Activated naive CD8-positive, alpha-beta T cell treated with anti-CD3 and anti-CD28 coated beads, Interleukin-2, amount 10 ng/mL, durations not matched to agents 7 days and 5 days (primary cell): ENCODE measurements at places on chromosomes 6 and 20. TPM values are rescaled to one million over a fixed set of nuclear protein-coding genes. Genes with fewer than 3 reads are reported as not detected.
A peak's percentile ranks its signal among the peaks of the same experiment; 100 is the strongest.

Gene MLN
- total RNA-seq = not detected

Gene TRIM15
- total RNA-seq = not detected

Gene ATP9A
- total RNA-seq = 1.1 TPM

Gene CTCFL
- not detected for total RNA-seq

Gene ZNF311
- total RNA-seq = 0.45 TPM

Gene LY6G5C
- 4.6 TPM for total RNA-seq

Gene FAM110A
- 50.6 TPM for total RNA-seq

Gene SLC44A4
- not detected for total RNA-seq

Gene ALDH8A1
- total RNA-seq = 1.4 TPM

- no peak for DNase-seq
Measured at GRCh38 chr6:10991115-10991514, 53.0 kb downstream of the ELOVL2 start.

- DNase-seq = no peak
Measured at GRCh38 chr6:50834929-50835410, 16.3 kb downstream of the TFAP2B start.

DNA sequence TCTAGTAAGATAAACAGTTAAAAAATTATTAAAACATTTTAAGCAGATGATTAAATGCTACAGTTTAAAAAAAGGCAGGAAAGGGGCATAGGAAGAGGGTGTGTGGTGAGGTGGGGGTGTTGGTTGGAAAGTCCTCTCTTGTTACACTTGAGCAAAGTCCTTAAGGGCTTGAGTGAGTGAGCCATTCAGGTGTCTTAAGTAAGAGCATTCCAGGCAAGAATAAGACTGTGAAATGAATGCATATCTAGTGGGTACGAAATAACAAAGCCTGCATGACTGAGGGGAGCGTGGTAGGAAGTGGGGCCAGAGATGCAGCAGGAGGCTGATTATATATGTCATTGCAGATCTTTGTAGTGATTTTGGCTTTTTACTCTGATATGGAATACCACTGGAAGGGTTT is 5.1 kb downstream of the CDKAL1 start:
- no peak for DNase-seq

- no peak for DNase-seq
Measured at GRCh38 chr6:118877806-118878205, 16.1 kb upstream of the ASF1A start.

- no peak for DNase-seq
Measured at GRCh38 chr6:122984393-122984792, 11.6 kb upstream of the CLVS2 start.

- peak; percentile 70 for DNase-seq
Measured at GRCh38 chr20:32672982-32673851, 524 bp downstream of the C20orf203 start.

DNA sequence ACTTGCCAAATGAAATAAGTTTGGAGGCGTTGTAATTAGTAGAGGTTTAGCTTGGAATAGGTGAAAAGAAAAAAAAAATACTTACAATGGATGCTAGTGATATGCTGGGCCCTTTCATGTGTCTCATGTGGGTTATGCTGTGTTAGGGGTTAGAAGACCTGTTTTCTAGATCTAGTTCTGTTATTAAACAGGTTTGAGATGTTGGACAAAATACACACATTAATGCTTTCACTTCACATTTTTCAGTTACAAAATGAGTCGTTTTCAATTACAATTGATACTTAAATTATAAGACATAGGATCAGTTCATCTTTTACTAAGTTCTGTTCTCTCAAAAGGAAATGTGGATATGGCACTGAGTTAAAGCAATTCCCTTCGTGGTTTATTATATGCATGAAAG is 509.8 kb downstream of the EPM2A start:
- DNase-seq = no peak

GRCh38 chr6:151524059-151524458 is 30.2 kb downstream of the CCDC170 start:
- DNase-seq = no peak

DNA sequence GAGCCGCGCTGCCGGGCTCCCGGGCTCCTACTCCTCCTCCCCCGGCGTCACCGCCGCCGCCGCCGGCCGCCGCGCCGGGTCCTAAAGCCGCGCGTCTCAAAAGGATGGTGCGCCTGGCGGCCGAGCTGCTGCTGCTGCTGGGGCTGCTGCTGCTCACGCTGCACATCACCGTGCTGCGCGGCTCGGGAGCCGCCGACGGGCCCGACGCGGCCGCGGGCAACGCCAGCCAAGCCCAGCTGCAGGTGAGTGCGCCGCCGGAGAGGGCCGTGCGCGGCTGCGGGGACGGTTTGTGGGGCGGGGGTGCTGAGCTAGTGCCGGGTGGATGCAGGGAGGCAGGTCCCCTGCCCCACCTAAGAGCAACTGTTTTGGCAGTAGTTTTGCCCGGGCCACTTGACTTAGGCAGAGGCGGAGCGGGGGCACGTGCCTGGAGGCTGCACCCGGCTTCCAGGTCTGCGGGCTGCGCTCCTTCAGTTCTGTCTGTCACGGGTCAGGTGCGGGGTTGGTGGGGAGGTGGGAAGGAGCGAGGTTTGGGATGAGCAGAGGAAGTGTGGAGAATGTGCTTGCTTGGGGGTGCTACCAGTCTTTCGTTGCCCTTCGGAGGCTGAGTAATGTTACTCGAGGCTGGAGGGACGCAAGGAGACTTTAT is 722 bp downstream of the ISM1 start:
- peak; percentile 84 for DNase-seq

- no peak for DNase-seq
Measured at GRCh38 chr6:84258866-84259265, 31.4 kb upstream of the CEP162 start.

GRCh38 chr6:139137706-139138105 is 2.8 kb downstream of the HECA start:
- no peak for DNase-seq

- no peak for DNase-seq
Measured at GRCh38 chr6:158391276-158391675, 79.0 kb downstream of the TULP4 start.

DNA sequence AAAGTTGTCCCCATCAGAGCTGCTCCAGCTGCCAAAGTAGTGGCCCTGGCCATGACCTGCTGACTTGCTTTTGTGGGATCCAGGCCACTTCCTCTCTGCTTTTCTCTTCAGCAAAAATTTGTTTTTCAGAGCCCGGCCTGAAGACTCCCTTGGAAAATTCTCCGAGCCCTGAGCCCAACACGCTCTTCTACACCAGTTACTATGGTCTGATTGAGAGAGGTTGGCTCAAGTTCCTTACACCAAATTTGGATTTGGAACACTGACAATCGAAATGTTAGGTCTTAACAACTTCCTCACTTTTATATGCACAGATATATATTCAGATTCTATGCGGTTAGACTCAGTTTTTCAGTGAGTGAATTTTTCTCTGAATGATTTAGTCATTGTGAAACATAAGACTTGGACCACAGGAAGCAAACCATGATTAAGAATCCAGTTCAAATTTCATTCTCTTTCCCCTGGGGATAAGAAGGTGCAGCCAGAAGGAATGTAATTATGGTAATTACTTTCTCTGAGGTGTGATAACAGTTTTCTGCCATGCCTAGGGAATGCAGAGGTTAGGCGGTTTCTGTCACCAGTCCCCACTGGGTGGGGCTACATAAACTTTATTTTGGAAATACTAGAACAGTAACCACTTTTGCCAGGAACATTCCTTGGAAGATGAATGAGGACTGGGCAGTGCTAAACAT is 365.2 kb downstream of the SYNE1 start:
- no peak for DNase-seq

DNA sequence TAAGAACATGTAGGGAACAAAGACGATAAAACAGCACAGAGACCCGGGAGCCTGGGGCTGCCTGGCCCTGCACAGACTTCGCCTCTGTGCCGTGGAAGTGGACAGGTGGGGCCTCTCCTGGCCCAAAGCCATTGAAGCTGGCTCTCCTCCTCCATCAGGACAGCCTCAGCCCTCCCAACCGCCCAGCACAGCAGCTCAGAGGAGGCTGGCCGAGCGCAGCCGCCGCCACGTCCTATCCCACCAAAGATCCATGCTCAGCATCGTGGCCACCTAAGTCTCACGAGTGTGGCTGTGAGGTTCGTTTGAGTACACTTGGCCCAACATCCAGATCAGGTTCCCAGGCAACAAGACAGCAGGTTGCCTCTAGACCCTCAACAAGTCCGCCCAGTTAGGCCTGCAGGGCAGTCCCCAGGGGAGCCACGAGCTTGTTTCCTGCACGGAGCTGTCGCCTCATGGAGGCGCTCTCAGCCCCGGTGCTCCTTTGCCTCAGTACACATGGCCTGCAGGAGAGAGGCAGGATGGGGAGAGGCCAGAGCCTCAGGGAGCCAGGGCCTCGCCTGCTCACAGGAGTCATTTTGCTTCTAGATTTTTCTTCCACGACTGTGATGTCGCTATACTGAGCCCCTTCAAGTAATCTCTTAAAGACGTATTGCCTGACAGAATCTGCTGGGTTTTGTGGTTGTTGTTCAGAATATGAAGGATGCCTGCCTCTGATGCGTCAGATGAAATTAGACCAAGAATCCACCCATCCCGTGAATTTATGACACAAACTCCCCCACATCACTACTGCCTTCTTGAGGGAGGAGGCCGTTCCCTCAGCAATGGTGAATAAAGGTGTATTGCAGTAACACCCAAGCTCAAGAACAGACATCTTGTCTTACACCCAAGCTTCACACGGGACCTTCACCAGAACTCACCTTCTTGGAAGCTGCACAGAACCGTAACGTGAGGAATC is 102.7 kb downstream of the RNASET2 start:
- DNase-seq = no peak

DNA sequence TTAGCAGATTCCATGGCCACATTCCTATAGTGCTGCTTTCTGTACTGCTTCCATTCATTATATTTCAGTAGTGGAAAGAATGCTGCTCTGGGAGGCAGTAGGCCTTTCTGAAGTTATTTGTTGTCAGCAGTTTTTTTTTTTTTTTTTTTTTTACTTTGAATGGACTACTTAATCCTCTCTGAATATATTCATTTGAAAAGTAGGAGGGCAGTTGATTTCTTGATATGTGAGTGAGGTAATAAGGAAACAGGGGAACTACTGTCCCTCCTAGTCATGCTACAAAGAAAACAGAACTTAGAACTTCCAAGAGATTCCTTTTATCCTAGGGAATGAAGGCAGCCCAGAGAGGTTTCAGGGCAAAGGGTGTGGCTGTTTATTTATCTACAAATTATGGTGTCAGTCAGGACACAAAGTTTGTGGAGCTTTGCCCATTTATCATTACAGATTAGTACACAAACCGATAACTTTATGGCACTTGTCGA is 155.9 kb downstream of the JARID2 start:
- no peak for DNase-seq

- no peak for DNase-seq
Measured at GRCh38 chr20:59994697-59995122, 36.5 kb downstream of the CDH26 start.

DNA sequence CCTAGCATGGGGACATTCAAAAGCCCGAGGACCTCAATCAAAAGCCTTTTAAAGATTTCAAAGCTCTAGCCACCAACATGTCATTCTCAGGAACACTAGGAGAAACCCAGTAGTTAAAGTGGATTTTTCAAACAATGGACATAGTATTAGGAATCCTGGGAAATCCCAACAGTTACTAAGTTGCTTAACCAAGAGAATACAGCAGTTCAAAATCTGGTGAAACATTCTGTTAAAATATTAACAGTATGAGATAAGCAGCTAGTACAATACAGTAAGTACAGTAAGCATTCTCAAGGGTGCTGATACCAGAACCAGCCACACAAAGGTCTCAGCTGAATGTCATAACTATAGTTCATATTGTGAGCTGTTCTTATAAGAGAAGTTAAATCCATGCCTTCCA is 68.6 kb downstream of the CDK19 start:
- DNase-seq = no peak

DNA sequence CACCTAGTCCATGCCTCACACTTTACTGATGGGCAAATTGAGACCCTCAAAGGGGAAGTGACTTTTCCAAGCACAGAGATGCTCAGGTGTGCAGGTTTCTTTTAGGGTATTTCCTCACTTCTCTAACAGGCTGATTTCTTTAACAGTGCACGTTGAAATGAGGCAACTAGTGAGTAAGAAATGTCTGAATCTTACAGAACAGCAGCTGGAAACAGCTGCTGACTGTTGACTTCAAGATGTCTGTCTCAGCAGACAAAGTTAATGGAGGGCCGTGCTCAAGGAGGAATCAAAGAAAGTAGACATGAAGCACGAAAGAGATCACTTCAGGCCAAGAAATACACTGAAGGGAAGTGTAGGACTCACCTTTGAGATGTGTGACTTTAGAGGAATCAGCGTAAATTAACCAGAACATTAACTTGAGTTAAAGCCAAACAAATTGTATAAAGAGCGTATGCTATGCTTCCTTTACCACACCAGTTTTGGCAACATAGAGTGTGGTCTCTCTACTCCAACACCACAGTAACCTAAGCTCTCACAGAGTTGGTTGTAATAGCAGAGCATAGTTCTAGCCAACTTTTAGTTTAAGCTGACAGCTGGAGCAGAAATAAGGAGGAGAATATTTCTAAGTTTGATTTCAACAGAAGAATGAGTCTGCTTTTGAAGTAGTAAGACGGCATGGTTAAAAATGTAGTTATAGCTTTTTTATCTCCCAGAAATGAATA is 60.9 kb downstream of the SAMD3 start:
- no peak for DNase-seq

- DNase-seq = no peak
Measured at GRCh38 chr6:56314683-56315523, 67.5 kb upstream of the COL21A1 start.

- DNase-seq = no peak
Measured at GRCh38 chr6:32685603-32686002, 19.1 kb upstream of the HLA-DQB1 start.

DNA sequence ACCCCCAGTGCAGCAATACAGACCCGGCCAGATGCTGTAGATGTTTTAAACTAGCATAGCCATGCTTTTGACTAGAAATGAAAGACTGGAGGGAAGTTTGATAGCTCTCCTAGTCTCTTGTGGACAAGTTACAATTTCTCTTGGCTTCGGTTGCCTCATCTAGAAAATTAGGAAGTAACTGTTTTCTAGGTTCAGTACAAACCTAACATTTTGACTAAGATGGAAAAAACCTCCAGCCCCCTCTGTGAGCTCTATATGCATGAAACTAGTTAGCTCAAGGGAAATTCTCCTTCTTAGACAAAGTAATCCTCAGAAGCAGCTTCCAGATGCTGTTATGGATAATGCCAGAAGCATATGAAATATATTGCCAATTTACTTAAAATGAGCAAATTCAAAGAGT is 86.6 kb downstream of the RNF144B start:
- DNase-seq = no peak

GRCh38 chr20:48051794-48052474 is 266.7 kb upstream of the SULF2 start:
- DNase-seq = no peak

- DNase-seq = no peak
Measured at GRCh38 chr20:14295238-14295637, 42.2 kb downstream of the FLRT3 start.
